Esophagus muscularis mucosa (tissue), 4 donors: ENCODE measurements at places on chromosomes 5 and 9. TPM values are rescaled to one million over a fixed set of nuclear protein-coding genes. Genes with fewer than 3 reads are reported as not detected.

Gene RGS14
- total RNA-seq = 3.7 TPM

Gene ORM2
- total RNA-seq = not detected

Gene USP20
- total RNA-seq = 33.8 TPM

DNA sequence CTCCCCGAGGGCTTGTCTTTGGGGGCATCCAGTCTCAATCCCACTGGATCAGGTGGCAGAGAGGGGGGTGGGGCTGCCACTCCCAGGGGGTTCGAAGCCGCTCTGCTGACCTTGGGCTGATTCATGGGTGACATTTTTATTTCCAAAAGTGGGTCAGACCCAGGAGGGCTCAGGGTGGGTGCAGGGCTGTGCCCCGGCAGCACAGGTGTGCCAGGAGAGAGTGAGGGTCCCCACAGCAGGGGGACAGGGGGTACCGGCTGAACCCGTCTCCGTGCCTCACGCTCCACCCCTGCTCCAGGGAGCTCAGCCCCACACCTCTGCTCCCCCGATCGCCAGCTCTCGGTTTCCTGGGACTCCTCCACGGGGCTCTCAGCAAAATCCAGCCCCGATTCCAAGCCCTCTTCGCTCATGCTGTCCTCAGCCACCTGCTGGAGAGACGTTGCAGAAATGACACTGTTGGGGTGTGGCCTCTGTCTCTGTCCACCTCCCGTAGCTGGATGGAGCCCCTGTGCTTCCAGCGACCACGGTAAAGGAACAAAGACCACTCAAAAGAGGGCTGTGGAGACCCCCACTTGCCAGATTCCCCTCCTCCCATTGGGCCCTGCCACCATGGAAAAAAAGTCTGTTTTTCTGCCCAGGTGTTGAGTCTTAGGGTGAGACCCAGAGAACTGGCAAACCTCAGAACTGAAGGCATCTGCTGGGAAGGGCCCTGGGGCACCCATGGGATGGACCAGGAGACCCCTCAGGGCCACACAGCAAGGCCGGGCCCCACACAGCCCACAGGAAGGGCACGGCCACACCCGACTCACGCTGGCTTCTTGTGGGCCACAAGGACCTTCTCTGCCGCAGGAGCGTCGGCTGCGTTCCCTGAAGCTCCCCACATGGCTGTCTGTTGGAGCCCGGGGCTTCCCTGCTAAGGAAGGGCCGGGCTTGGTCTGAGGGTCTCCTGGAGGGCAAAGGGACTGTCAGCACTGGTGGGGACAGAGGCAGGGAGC lies 10.6 kb upstream of the QSOX2 start:
- no peak for DNase-seq

GRCh38 chr5:73284985-73285384 lies 112.0 kb downstream of the TMEM174 start:
- DNase-seq = no peak

DNA sequence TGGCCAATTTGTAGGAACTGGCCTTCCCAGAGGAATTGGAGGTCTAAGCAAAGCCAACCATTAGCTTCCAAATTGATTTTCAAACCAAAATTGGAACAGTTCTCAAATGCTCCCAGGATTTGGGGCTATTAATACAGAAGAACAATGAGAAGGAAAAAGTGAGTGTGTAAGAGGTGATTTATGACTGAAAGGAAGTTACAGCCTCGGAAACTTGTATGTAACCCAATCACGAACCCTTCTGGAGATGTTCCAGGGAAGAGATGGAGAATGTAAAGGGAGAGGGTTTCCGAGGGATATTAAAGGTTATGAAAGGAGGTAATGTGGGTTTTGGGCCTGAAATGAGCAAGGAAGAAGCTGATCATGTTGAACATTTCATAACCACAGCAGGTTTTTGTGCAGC lies 93.2 kb upstream of the CXCL14 start:
- DNase-seq = no peak

- no peak for DNase-seq
These were observed 19.4 kb upstream of the UNC5A start for GRCh38 chr5:176790941-176791340.

- DNase-seq = peak; percentile 100
These were observed at the start of gene RFESD for GRCh38 chr5:95646569-95647431. RFESD (plus strand) TSS chr5:95646777; CDS start chr5:95652272, 5,495 bp downstream.

GRCh38 chr5:95918421-95919006 lies 43.1 kb downstream of the ELL2 start:
- no peak for DNase-seq

DNA sequence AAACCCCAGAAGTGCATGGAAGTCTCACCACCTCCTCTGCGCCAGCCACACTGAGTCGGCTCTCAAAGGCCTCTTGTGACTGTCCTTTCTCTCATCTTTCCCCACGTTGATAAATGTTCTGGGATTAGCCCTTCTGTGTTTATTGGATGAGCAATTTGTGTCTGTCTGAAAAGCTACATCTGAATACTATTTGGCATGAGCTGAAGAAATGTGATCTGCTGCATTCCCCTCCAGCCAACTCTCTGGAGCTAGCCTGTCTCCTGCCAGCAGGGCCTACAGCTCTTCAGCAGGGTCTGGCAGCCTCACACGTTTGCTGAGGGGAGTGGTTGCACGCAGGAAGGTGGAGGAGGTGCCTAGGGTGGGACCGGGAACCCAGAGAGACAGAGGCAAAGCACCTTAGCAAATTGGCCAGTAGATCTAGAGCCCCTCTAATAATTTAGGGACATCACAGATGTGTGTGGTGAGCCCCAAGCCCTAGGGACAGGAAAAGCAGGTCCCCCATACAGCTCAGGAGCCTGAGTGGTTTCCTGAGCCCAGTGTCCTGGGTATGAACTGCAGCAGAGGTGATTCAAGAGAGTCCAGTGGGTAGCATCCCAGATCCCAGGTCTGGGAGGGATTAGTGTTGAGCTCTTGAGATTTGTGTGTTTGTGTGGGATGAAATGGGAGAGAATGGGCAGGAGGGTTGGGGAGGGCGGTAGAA lies 20.5 kb upstream of the B4GALT1 start:
- no peak for DNase-seq

GRCh38 chr5:14181299-14181968 lies 38.3 kb downstream of the TRIO start:
- no peak for DNase-seq

GRCh38 chr5:31161781-31162181 lies 31.7 kb upstream of the CDH6 start:
- DNase-seq = peak; percentile 24

DNA sequence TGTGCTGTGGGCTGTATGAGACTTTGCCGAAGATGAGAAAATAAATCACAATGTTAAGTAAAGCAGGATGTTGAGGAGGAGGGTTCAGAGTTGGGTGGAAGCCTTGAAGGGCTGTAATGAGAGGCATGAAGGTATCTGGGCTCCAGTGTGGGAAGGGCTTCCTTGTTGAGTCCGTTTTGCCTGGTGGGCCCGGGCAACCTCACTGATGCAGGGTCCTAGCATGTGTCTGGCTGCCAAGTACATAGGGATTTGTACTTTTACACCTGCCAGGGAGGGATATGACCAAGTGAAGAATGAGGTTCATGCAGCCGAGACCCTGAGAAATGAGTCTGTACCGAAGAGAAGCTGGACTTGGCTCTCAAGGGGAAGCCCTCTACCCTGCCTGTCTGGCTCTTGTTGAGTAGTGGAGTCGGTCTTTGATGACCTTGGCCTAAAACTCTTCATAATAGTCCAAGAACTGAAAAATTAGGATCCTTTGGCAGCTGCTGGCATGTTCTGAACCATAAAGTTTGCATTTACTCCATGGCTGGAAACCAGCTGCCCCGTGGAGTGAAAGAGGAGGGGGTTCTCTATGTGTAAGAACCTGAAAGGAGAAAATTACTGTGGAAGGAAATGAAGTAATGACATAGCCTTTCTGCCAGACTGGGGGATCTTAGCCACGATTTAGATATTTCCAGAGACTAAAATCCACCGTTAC lies 59.0 kb upstream of the DPYSL3 start:
- no peak for DNase-seq
